LHCN-M2 (cell line): ENCODE measurements at places on chromosomes 4 and X. TPM values are rescaled to one million over a fixed set of nuclear protein-coding genes. Genes with fewer than 3 reads are reported as not detected.

DNA sequence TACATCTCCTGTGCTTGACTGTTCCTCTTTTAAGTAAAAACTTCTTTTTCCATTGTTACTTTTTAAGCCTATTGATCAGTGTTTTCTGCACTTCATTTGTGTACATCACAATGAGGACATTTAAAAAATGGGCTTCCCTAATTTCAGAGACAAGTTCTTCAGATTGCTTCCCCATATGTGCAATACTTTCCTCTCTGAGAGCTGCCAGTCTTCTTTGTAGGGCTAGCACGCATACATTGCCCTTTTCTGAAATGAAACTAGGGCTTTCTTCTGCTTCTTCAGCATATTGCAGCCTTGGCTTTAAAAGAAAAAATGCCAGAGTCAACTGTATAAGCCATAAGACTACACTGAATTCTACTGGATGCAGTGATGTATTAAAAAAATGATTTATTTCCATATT, 37.8 kb downstream of the FAT4 start:
- no peak for DNase-seq

DNA sequence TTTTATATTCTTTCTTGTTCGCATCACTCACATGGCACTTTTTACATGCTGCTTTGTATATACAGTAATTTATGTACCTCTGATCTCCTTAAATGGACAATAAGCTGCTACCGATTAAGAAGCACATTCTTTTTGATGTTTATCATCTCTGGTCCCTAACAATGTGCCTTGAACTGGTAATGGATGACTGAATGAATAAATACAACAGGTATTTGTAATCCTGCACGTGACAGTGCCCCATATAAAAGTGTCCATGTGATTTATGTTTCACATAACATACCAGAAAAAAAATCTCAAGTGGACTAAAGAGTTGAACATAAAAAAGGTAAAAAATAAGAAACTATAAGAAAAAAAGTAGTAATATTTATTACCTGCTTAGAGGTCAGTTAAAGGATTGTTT, 7.7 kb upstream of the SLAIN2 start:
- DNase-seq = no peak

DNA sequence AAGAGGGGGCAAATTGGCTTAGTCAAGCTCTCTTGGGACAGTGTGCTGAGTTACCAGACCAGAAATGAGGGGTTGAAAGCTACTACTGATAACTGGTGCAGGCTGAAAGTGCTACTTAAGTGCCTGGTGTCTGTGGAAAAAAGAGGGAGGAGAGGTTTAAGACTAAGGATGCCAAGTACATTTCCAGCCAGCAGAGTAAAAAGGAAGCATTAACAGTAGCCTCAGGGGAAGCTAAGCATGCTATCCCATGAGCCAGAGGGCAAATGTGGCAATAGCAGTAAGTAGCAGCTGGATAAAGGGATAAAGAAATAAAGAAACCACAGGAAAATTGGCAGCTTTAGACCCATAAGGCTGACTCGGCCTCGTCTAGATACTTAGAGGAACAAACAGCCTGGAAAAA, 196.3 kb upstream of the MAB21L2 start:
- peak; percentile 98 for DNase-seq

DNA sequence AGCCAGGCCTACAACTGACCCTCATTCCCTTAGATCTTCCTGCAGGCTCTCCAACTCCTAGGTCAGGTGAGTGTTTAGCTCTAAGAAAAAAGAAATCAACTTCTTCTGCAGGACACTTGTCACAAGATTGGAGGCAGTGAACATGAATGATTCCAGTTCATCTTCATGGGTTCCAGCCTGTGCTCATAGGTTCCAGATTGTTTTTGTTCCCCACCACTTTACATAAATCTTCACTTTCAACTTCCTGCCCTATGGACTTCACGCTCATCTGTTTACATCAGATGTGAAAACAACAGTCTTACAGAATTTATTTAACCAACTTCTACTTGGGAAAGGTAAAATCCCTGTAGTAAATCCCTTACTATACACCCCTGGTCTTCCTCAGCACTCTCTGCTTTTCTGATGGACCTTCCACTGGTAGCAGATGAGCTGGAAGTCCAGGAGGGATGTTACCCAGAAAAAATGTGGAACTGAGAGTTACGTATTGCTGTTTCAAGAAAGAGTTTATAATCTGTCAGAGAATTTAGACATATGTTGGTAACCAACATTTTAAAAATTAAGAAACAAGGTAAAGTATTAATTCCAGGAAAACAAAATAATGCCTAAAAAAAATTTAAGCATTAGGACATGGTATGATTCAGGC, 62.4 kb downstream of the ANAPC10 start:
- no peak for DNase-seq

The MXRA5 gene
- total RNA-seq = 0.11 and 0.13 TPM in 2 replicates

DNA sequence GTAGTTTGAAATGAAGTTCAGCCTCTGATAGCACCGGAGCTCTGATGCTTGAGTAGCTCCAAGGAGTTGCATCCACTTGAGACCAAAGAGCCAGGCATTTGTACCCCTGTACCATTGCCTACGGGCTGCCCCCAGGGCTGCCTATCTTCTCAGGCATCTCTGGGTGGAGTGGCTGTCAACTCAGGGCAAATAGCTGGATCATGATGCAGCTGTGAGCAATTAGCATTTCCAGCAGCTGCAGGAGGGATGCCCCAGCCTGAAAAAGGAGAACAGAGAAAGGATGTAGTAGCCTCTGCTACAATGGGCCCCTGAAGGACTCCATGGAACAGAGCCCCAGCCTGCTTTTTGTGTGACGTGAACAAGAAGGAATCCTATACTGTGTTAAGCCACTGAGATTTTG, 492.6 kb downstream of the BCOR start:
- no peak for DNase-seq

The CRMP1 gene
- total RNA-seq = 5.7 and 7.3 TPM in 2 replicates

The COL25A1 gene
- total RNA-seq = 21.3 and 23.0 TPM in 2 replicates

GRCh38 chr4:164531336-164531735, 222.6 kb upstream of the SMIM31 start:
- no peak for DNase-seq

The CFAP299 gene
- total RNA-seq = 0.71 and 1.3 TPM in 2 replicates

DNA sequence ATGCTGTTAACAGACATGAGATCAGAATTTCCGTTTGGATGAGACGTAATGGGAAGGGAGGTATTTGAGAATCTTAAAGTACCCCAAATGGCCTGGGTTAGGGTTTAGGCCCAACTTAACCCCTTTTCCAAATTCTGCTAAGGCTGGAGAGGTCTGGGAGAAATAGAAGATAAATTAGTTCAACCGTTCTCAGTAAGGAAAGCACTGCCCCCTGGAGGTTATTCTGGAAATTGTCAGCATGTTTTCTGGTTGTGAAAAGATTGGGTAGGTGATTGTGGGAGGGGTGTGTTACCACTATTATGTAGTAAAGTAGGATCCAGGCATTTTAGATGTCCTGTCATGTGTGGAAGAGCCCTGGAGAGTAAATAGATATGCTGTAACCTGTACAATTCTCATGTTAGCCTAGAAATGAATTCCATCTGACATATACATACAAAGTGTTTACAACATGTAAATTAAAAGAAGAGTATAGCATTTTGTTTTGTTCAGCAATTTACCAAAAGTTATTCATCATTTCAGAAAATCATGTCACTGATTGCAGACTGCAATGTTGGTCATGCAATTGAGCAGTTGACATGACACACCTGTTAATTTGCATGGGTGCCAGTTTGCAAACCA, 26.8 kb upstream of the GRXCR1 start:
- DNase-seq = peak; percentile 4

The NHS gene
- total RNA-seq = 0.23 and 0.38 TPM in 2 replicates

The CT45A10 gene
- not detected in 2 replicates for total RNA-seq

- DNase-seq = no peak
Measured at GRCh38 chrX:129961180-129962083, 21.0 kb upstream of the BCORL1 start.

- DNase-seq = no peak
Measured at GRCh38 chr4:185201977-185202962, 1.5 kb downstream of the CFAP97 start.

GRCh38 chr4:74619931-74620702, 174.2 kb downstream of the BTC start:
- DNase-seq = peak; percentile 47

GRCh38 chrX:16023790-16024734, 99.3 kb upstream of the GRPR start:
- DNase-seq = peak; percentile 61

DNA sequence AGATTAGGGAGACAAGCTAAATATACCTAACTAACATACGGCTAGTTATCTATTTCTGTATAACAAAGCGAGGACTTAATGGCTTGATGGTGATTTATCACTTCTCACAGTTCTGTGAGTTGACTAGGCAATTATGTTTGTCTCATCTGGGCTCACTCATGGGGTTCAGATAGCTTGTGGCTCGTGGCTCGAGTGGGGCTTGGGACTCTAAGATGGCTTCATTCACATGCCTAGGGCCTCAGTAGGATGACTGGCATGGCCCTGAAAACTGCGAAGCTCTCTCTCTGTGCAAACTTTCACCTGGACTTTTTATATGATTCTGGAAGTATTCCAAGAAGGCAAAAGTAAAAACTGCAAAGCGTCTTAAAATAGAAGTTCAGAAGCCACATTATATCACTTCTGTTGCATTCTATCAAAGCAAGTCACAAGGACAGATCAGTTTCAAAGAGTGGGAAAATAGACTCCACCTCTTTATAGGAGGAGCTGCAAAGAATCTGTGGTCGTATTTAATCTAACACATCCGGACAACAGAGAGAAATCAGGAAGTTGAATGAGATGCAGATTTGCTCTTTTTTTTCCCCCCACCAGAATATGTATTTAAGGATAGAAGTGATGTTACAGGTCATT, 491.2 kb downstream of the INPP4B start:
- peak; percentile 31 for DNase-seq

DNA sequence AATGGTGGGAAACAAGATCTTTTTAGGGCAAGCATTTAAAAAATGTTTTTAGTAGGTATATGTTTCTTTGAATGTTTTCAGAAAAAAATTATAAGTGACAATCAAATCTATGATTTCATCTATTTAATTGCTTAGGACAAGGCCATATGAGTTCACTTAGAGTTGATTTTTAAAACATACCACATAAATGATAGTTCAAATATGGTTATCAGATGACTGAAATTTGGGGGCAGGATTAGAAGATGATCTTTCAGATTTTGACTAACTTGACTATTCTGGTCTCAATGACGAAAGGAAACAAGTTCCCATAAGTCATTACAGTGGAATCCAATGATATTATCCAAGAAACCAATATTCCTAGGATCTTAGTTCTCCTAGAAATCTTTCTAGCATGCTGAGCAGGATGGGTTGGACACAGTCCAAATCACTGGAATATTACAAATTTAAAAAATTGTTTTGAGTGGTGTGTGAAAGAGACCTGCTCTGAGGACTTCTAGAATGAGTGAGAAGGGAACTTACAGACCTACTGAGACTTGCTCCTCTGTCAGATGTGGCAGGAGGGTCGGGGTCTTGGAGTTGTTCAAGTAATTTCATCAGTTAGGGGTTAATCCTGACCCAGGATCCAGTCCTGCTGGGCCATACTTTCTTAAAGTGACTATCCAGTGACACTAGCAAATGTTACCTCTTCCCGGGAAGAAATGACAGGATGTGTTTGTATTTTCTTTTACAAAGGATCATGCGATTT, 20.0 kb downstream of the RHOH start:
- DNase-seq = no peak

The GPR101 gene
- total RNA-seq = not detected in 2 replicates

GRCh38 chr4:113292371-113293042, 243.1 kb downstream of the ANK2 start:
- no peak for DNase-seq

The FNIP2 gene
- total RNA-seq = 15.1 and 17.6 TPM in 2 replicates

DNA sequence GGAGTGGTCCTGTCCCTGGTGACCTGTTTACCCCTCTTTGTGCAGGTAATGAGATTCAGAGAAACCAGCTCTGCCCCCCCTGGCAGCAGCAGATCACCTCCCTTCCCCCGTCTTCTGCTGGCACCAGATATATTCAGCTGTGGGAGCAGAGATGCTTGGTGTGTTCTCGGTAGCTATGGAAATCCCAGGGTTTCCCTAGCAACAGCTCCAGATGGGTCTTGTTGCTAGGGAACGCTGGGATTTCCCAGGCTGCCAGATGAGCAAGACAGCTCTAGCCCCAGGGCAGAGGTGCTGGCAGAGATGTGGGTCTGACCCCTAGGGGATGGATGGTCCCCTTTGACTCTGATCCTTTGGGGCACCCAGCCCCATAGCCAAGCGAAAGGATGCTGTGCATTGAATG, 20.2 kb downstream of the CETN2 start:
- DNase-seq = no peak

- peak; percentile 23 for DNase-seq
Measured at GRCh38 chr4:78432896-78433295, 118.7 kb upstream of the ANXA3 start.

The MAOA gene
- 4.6 and 5.0 TPM in 2 replicates for total RNA-seq

DNA sequence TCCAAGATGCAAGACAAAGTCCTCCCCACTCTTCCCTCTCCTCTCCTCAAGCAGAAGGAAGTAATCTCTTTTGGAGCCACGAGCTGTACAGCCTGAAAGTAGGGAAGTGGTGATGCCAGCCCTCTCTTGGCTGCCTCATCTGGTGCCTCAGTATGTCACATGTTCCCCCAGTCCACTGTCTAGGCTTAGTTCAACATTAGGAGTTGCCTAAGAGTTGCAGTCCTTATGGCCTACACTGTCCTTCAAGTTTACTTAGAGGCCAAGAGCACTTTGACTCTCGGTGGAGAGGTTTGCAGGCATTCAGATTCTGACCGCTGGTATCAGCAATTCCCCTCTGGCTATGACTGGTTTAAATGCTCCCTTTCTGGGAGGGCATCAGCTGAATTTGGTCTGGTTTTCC, 735.6 kb downstream of the GLUD2 start:
- DNase-seq = no peak

DNA sequence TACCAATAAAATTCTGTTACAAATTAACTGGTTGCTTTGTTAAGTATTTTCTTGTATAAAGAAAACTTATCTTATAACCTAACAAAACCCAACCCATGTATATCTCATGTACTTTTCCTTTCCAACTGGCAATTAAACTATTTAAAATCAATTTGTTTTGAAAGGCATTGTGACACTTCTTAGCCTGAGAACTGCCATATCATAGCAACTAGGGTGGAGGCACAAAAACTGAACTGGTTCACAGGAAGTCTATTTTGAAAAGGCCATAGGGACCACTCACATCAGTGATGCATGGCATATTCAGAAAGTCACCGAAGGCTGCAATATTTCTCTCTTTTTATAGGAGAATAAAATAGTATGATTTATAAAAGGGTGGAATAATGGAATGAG, 40.5 kb upstream of the ARSJ start:
- no peak for DNase-seq

The CLIC2 gene
- 0.32 and 0.92 TPM in 2 replicates for total RNA-seq

The TCEAL2 gene
- not detected in 2 replicates for total RNA-seq

DNA sequence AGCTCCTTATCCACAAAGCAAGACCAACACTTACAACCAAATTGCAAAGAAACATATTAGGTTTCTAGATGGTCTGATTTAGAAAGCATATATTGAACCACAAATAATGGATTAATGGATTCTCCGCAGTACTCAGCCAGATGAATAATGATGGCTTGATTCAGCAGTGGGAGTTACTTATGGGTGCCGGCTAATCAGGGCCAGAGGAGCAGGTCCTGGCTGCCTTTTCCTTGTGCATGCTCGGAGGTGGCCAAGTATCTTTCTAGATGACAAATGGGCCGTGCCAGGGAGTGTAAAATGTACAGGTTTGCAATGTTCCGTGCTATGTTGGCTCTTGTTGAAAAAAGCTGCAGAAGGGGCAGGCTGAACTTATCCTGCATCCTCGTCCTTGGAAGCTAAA, 70.2 kb downstream of the VCX3A start:
- DNase-seq = no peak

The TASL gene
- total RNA-seq = not detected in 2 replicates
